ENCODE measurements at places on chromosomes 2 and 18.

DNA sequence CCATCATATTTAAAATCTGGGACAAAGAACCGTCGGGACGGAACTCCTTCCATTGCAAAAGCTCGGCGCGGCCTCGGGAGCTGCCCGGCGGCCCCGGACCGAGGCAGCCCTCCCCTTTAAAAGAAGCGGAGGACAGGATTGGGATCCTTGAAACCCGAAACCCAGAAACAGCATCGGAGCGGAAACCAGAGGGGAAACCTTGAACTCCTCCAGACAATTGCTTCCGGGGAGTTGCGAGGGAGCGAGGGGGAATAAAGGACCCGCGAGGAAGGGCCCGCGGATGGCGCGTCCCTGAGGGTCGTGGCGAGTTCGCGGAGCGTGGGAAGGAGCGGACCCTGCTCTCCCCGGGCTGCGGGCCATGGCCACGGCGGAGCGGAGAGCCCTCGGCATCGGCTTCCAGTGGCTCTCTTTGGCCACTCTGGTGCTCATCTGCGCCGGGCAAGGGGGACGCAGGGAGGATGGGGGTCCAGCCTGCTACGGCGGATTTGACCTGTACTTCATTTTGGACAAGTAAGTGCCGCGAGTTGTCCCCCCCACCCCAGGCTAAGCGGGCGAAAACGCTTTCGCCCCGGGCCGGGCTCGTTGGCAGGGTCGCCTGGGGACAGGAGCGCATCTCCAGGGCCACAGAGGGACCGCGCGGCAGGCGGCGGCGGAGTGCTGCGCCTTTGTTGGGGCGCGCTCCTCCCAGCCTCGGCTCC is at the start of gene ANTXR1:
TSS of gene ANTXR1 (plus strand) at position 38 of the 698 bp plus-strand sequence. CDS start at position 359, 321 bp downstream.
- DNase-seq: peak; percentile 72

- DNase-seq: no peak
Measured at GRCh38 chr2:113253453-113253852, 25.3 kb downstream of the PAX8 start.

DNA sequence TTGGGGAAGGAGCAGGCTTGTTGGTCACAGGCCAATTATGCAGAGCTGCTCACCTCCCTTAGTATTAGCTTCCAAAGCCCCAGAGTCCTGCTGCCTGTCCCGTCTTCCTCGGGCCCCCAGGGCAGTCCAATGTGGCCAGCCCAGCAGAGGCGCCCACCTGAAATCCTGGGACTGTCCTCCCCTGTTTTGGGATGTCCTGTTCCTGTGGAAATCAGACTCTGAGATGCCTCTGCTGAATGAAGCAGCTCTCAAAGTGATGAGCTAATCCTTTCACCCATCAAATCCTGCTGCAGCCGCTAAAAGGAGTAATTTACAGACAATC is 105.3 kb downstream of the CABLES1 start:
- no peak for DNase-seq

- DNase-seq: no peak
Measured at GRCh38 chr2:158464426-158465281, 7.9 kb downstream of the PKP4 start.

- DNase-seq: no peak
Measured at GRCh38 chr2:231890896-231891513, 35.2 kb downstream of the NPPC start.

- DNase-seq: no peak
Measured at GRCh38 chr2:216689397-216689796, 6.0 kb downstream of the IGFBP5 start.

GRCh38 chr2:159902722-159903121 is 104.7 kb upstream of the CD302 start:
- no peak for DNase-seq

- DNase-seq: no peak
Measured at GRCh38 chr2:135965756-135966155, 19.7 kb downstream of the DARS1 start.

DNA sequence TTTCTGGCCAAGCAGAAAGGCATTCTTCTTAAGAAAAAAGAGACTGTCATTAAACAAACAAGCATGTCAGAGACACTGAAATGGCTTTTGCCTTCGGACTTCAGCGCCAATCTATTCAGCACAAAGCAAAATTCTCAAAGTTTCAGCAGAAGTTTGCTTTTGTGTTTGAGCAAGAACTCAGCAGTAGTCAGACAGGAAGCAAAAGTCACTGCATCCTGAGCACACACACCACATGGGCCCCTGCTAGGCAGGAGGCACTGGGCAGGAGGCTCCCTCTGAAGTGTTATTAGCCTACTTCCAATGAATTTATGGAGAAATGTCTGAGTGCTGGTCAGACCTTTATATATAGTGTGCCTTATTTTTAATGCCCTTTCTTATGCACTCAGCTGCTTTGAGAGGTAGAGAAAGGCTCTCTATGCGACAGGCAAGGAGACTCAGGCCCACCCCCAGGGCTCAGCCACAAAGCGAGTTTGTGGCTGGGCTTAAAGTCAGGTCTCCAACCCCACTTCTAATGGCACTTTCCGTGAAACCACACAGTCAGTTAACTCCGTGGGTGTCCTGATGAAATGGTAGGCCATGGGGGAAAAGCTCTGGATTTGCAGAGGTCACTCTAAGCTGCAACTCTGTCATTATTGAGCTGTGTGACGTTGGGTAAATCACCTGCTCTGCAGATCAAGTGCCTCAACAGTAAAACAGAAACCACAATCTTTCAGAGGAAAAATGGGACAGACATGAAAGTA is 161.0 kb upstream of the TMEM200C start:
- DNase-seq: no peak

DNA sequence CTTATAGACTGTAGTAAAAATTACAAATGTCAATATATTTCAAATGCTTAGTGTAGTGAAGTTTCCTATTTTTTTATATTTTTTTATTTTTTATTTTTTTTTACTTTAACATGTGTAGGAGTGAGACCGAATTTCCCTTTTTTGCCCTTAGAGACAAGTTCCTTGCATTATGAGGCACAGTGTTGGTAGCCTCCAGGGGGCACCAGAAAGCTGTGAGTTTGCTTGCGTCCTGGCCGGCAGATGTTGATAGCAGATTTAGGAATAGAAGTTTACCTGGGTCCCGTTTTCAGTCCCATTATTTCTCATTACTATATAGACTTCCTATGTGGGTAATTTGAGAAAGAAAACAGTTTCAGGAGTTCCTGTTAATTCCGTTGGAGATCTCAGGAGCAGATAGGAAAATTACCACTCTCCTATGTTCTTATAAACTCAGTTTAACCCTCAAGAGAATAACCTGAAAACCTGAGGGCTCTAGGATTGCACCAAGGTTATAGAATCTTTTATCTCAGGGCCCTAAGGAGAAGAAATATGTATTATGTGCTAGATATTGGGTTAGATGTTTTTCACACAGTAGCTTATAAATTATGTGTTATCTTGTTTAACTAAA is 157.5 kb upstream of the SESTD1 start:
- peak; percentile 68 for DNase-seq

GRCh38 chr2:22952656-22953225 is 432.2 kb upstream of the KLHL29 start:
- no peak for DNase-seq

DNA sequence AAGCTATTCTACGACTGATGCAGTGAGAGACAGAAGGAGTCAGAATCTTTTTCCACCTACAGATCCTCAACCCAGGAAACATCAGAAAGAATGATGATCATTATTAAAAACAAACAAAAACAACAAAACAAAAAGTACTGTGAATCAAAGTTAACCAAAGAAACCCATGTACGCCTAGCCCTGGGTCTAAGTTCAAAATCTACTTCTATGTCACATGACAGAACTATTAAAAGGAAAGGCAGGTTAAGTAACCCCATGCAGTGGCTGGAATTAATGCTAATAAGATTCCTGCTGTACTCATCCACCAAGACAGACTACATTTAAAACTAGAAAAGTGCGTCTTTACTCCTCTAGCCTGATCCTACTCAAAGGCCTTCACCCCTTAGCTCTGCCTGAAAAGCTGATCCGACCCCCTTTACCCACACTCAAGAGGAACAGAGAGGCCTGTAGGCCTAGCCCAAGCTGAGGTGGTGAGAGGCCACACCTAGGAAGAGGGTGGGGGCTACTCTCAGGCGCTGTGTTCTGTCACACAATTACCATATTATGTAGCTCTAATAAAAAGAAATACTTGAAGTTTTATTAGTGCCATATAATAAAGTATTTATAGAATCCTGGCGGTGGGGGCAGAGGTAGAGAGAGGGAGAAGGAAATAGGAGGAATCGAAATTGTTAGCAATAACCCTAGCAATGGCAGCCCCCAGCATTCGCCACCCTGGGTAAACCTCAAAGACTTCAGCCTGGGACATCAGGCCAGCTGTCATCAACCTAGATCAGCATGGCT is 37.1 kb downstream of the NHEJ1 start:
- DNase-seq: no peak

GRCh38 chr2:51953931-51954330 is 922.0 kb upstream of the NRXN1 start:
- DNase-seq: no peak

GRCh38 chr18:10040287-10041011 is 126.6 kb downstream of the VAPA start:
- no peak for DNase-seq

GRCh38 chr18:7946734-7947377 is 379.7 kb downstream of the PTPRM start:
- no peak for DNase-seq

- no peak for DNase-seq
Measured at GRCh38 chr2:224412141-224413015, 10.5 kb upstream of the FAM124B start.

- peak; percentile 67 for DNase-seq
Measured at GRCh38 chr2:23566241-23567142, 181.5 kb downstream of the KLHL29 start.

DNA sequence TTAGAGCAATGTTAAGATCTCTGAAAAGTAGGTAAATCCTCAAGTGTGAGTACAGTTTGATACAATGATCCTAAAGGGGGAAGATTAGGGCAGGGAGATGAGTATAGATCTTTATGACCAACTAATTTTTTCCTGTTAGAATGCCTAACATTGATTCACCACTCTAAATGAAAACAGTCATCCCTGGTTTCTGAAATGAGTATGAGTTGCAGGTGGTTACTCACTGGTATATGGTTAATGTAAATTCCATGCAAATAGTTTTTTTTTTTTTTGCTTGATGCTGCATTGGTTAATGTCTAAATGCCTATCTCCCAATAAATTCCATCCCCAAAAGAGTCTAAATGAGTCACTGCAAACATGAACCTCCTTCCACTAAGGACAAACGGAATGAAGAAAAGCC is 55.0 kb upstream of the SERPINB2 start:
- DNase-seq: no peak

GRCh38 chr18:11268153-11268552 is 118.8 kb upstream of the PIEZO2 start:
- no peak for DNase-seq

- DNase-seq: no peak
Measured at GRCh38 chr2:149167001-149167780, 128.7 kb downstream of the LYPD6B start.

- DNase-seq: no peak
Measured at GRCh38 chr18:79616651-79617510, 62.7 kb upstream of the CTDP1 start.

DNA sequence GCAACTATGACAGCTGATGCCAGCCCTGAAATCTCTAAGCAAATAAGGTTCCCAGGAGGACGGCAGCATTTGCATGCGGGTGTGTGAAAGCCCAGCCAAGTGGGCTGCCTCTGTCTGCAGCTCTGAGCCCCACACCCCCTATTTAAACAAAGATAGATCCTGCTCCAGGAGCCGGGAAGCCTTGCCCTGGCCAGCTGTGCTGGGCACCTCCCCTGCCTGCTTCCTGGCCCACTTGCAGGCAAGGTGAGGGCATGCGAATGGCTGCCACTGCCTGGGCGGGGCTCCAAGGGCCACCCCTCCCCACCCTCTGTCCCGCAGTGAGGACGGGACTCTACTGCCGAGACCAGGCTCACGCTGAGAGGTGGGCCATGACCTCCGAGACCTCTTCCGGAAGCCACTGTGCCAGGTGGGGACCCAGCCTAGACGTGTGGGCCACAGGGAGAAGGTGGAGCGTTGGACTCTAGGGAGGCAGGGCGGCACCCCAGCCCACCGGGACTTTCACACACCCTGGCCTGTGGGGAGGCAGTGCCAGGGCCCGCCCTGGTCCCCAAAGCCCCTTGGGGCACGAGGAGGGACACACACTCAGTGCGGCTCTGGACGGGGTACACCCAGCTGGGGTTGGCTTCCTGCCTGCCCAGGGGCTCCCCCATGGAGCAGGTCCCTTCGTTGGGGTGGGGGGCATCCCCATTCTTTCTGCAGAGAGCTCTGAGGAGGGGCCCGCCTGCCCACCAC is at the start of gene ANO7:
TSS of gene ANO7 (plus strand) at position 317 of the 732 bp plus-strand sequence. CDS start 1,387 bp downstream, outside the sequence.
- DNase-seq: no peak
